MG63 (cell line): ENCODE measurements at places on chromosomes 5 and 9.

DNA sequence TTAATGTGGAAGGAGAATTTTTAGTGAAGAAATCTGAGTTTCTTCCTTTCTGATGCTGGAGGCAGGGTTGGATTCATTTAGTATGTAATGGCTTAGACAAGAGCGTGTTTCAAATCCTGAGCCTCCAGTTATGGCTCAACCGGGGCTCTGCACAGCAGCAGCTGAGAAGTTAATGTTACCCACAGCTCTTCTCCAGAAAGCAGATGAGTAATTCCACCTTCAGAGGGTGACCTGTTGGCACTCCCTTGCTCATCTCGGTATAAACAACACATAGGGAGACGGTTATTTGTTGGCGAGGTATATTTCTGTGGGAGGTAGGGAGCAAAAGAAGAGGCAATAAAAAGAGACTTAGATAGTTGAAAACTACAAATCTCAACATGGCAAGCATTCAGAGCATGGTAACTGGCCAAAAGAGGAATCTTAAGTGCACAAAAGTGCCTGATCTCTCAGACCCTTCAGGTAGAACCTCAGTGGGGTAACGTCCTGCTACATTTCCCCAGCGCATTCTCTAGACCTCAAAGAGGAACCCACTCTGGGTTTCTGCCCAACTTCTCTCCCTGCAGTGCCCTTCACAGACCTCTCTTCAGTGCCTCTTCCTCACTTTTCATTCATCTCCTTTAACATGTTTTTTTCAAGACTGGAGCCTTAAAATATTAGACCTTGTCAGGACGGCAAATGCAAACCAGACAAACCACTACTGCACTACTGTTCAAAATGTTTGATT, 417.5 kb upstream of the ADAMTSL1 start:
- no peak for DNase-seq

- DNase-seq: no peak
Observed at GRCh38 chr5:33841891-33842290, 49.9 kb downstream of the ADAMTS12 start.

DNA sequence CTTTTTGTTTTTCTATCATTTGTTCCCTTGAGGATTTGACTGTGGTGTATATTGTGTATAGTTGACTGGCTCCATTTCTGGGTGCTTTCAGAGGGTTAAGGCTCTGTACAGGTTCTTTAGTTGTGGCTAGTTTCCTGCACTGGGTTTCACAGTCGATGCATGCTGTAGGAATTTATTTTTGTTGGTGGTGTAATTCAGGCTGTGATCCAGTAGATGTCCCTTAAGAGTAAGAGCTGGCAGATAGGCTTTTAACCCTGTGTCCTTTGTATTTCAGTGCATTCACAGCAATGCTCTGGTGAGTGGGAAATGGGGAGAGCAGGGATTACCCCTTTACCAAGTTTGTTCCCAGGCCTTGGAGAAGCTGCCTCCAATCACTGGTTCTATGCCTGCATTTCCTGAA, 112.9 kb downstream of the SPATA31D1 start:
- no peak for DNase-seq

DNA sequence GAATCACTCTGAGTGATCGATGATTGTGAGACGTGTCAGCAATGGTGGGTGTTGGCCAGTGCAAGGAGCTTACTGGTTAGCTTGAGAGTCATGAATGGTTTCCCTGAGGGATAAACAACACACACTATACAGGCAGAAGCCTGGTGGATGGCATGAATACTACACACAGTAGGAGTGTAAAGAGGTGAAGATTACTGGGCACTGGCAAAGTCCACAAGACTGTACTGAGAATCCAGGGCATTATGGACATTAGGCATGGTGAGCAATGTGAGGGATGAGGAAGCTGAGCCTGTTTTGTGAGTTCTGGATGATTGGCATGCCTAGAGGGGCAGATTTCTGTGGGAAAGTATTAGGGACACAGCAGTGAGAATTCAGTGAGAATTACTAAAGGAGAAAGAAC, 71.3 kb downstream of the KDM4C start:
- DNase-seq: no peak

GRCh38 chr5:522116-522515, 2.1 kb downstream of the SLC9A3 start:
- DNase-seq: no peak

DNA sequence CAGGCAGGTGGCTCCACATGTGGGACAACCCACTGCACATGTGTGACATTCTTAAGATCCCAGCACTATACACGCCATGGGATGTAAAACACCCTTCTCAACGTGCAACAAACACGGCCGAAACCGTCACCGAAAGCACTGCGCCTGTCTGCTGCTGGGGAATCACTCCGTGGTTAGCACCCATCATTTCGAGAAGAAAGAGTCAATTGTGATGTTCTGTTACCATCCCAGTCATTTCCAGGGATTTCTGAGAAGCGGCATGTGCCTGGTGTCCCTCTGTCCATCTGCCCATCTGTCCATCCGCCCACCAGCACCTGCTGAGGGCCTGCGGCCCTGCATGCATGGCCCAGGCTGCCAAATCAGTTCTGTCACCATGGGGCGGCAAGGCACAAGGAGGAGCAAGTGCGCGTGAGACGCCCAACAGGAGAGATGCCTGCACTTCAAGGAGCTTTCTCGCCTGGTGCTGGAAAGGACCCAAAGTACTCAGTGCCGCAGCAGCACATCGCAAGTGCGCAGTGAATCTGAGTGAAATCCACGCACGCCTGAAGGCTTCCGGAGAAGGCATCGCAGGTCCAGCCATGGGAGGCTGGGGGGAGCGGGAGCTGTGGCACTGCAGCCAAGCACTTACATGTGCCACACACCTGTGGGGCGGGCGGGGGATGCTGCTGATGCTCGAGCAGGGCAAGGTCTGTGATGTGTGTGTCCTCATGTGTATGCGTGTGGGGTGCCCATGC, 38.0 kb downstream of the VAV2 start:
- no peak for DNase-seq

DNA sequence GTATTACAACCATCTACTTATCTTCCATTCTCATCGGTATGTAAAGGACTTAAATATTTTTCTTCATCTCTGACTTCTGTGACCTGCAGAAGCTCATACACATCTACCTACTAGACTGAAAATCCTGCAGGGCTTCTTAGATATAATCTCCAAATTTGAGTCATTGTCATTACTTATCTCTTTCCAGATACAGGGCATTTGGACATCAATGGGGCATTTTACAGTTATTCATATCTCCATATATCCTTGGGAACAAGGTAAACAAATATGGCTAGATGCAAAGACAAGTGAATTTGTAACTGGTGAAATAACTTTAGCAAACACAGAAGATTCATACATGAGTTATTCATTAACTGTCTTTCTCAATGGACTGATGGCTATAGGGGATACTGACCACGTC, 37.7 kb upstream of the IL7R start:
- no peak for DNase-seq

DNA sequence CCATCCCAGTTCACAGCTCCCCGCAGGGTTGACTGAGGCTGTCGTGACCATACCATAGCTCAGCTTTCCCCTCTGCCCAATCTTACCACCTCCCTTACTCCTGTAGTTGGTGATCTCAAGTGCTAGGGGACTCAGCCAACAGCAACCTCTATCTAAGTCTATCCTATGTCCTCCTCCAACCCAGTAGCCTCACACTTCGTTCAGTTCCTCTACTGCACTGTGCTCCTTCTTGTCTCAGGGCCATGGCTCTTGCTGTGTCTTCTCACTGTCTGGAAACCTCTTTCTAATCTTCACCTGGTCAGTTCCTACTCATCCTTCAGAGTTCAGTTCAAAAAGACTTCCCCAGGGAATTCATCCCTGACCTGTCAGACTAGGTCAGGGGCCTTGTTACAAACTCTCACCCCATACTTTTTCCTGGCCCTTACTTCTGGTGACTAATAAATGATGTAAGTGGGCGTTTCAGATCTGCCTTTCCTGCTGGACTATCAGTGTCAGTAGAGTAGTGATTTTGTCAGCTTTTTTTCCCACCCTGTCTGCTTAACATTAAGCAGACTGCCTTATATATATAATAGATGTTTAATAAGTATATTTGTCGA, 53.6 kb upstream of the NR3C1 start:
- DNase-seq: peak; percentile 44

GRCh38 chr5:150511578-150512367, 3.8 kb downstream of the NDST1 start:
- peak; percentile 96 for DNase-seq

GRCh38 chr5:62690421-62690820, 111.8 kb downstream of the LRRC70 start:
- no peak for DNase-seq

GRCh38 chr5:134227259-134227658, 1.4 kb upstream of the PPP2CA start:
- DNase-seq: peak; percentile 19

DNA sequence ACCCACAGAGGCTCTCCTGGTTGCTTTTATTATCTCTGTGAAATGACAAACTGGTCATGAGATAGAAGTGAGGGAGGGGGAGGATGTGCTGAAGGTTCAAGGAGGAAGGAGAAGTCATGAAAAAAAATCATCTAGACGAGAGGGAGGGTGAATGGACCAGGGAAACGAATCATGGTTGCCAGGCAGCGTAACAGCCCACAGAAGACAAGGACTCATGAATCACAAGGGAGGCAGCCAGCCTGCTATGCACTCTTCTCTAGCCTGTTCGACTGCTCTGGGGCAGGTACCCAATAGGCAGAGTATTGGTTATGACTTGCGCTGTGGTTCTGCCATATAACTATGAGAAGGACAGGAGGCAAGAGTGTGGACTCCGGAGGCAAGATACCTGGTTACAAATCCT, 475.2 kb downstream of the CDK5RAP2 start:
- DNase-seq: no peak
